ENCODE measurements at places on chromosomes 13 and 19.
A peak's percentile ranks its signal among the peaks of the same experiment; 100 is the strongest.

DNA sequence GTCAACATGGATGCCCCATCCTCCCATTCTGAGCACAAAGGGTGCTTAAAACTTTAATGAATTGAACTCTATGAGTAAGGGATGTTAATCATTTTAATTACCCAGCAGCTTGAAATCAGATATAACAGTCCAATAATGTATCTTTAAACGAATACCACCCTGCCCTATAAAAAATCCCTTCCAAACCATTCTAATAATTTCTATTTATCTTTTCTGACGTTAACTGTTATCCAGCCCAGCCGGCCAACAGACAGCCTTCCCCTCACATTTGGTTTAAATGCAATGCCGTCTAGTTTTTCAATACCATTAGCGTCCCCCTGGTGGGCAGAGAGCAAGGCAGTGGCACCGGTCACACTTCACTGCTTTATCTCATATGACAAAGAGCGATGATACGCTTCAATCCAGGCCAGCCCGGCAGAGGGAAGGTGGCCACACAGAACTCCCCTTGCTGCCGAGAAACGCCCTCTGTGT, 402.2 kb upstream of the ZNF507 start:
- no peak for DNase-seq

DNA sequence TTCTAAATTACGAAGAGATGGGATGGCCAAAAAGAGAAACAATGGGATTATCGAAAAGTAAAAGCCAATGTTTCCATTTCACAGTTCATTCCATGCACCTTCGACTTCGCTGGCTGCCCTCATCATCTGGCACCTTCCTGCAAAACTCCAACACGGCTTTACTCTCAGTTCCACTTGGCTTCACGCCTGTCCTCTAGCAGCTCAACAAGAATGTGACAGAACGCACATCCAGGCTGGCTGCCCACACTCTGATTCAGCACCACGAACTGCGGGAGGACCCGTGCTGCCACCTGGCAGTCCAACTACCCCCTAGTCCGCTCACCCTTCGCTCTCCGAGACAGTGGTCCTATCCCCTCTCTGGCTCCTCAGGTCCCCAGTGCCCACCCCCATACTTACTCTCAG, 11.7 kb downstream of the ATP7B start:
- DNase-seq, result no peak

GRCh38 chr13:51674276-51674675, 90.0 kb downstream of the WDFY2 start:
- DNase-seq, result no peak

DNA sequence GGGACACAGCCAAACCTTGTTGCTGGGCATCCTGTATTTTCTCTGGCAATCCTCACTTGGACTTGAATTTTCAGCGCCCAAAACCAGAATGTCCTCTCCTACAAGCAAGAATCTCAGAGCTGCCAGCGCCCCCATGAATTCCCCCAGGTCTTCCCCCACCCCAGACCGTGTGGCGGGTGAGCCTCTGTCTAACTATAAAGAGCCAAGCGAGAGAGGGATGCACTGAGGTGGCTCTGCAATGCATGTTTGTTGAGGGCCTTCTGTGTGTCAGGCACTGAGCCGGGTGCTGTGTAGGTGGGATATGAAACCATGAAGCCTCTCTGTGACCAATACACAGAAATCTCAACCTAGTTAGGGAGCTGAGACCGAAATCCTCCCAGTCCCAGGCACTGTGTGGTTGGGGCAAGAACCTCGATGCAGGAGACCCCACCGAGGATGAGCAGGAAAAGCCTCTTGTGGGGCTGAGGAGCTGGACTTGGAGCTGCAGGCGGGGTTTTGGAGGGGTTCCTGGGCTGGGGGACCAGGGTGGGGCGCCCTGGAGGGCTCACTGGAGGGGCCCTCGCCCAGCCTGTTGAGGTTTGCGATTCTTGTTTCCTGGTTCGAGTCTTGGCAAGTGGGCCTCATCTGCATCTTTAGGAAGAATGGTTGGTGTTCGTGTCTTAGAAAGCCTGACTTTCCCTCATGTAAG, 12.4 kb upstream of the PROZ start:
- no peak for DNase-seq

DNA sequence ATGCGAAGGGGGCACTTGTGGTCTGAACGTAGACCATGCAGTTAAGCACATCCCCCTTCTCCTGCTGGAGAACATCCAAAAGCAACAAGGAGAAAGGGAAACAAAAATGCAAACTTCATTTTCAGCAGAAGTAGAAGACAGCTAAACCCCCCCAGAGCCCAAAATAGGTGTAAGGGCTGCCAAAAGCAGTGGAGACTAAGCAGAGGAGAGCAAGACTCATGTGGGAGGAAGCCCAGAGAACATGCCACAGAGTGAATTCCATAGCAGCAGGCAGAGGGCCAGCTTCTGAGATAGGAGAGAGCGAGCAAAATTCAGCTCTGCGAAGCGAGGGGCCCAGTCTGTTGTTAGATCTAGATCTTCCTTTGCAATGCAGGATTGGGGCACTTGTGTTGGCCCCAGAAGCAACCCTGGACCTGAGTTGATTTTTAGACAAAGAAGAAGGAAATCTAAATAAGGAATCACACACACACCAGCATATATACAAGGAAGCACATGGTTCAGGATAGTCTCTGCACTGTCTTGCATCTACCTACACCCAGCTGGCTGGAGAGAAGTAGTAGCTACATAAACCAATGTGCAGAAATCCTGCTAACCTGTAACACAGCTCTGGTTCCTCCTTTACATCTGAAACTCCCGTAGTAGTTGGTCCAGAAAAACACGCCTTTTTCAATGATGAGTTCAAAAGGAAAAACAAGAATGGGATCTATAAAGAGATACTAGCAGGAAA, 199.6 kb downstream of the SPRY2 start:
- no peak for DNase-seq

DNA sequence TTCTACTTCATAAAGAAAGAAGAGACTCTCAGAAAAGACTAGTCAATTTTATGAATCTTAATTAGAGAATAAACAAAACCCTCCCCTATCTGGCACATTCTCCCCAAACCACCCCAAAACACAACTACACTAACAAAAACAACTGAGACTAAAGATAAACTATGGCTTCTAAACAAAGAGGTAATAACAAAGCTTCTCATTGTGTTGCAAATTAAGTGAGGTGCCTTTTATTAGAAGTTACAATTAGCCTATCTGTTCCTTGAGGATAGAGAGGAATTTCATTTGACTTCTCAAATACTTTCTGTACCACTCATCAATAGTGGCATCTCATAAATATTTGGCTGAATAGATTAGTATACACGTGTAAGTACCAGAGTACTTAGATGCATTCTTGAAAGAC, 1196.2 kb downstream of the PCDH9 start:
- no peak for DNase-seq

- DNase-seq, result no peak
Observed at GRCh38 chr19:1860042-1860775, 3.2 kb downstream of the KLF16 start.

DNA sequence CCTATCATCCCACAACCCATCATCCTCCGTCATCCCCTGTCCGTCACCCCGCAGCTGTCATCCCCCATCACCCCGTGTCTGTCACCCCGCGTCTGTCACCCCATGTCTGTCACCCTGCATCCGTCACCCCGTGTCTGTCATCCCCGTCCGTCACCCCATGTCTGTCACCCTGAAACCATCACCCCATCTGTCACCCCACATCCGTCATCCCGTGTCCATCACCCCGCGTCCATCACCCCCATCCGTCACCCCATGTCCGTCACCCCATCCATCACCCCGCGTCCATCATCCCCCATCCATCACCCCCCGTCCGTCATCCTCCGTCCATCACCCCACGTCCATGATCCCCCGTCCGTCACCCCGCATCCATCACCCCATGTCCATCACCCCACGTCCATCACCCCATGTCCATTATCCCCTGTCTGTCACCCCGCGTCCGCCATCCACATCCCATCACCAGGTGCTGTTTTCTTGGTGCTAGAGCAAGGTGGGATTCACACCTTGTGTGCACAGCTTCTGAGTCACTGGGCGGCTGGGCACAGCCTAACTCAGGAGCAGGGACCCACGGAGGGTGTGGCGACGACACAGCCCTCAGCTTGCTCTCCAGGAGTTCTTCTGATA, 24.2 kb downstream of the RASA3 start:
- DNase-seq, result no peak

GRCh38 chr19:47049307-47049700, 880 bp upstream of the TMEM160 start:
- peak; percentile 83 for DNase-seq

GRCh38 chr13:88925954-88926353, 1254.8 kb downstream of the SLITRK5 start:
- DNase-seq, result no peak

- no peak for DNase-seq
Observed at GRCh38 chr13:100443998-100444328, 144.6 kb downstream of the GGACT start.

DNA sequence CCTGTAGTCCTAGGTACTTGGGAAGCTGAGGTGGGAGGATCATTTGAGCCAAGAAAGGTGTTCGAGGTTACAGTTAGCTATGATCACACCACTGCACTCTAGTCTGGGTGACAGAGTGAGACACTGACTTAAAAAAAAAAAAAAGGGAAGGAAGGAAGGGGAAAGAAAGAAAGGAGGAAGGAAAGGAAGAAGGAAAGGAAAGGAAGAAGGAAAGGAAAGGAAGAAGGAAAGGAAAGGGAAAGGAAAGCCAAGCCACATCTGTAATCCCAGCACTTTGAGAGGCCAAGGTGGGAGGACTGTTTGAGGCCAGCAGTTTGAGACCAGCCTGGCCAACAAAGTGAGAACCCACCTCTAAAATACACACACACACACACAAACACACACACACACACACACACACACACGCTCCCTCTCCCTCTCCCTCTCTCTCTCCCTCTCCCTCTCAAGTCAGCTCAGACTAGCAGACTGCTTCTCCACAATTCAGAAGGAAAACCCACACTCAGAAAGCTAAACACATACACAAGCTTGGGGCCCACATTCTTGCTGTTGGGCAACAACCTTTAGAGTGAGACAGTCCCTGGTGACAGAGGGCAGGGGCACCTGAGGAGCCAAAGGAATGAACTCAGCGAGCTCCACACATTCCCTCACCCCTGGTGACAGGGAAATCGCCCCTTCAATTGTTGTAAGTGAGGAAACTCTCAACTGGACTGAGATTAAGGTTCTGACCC, 2.7 kb downstream of the ZNF709 start:
- no peak for DNase-seq

GRCh38 chr13:84651288-84651687, 769.0 kb upstream of the SLITRK1 start:
- peak; percentile 45 for DNase-seq

GRCh38 chr13:99760456-99760855, 211.1 kb downstream of the ZIC5 start:
- no peak for DNase-seq

DNA sequence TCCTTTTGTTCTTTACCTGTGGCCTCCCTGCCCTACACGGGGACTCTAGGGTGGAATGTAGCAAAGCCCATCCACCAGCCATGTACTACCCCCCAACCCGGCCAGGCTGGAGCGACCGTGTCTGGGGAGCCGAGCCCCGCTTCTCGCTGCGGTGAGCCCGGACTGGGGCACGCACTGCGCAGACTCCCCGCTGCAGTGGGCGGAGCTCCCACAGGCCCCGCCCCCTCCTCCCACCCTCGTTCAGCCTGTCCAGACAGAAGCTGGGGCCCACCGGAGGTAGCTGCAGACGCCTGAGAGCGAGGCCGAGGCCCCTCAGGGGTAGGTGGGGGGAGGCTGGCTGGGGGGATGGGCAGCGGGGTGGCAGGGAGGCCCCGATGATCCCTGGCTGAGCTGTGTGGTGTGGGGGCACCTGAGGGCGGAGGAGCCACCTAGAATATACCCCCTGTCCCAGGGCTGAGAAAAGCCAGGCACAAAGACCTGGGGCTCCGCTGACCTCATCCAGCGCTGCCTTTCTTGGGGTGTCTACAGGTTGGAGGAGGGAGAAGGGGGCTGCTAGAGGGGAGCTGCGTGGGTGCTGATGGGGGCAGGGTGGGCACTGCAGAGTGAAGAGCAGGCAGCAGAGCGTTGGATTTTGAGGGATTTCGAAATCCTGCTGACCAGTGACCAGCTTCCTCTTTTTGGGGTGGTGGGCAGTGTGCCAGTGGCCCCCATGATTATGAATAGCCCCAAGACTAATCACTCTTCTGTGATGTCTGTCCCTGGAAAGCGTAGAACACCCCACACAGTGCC, 17.3 kb downstream of the PLD3 start:
- peak; percentile 70 for DNase-seq

GRCh38 chr13:44904967-44905366, 84.3 kb downstream of the NUFIP1 start:
- DNase-seq, result peak; percentile 85

GRCh38 chr13:34151885-34152284, 333.9 kb downstream of the RFC3 start:
- no peak for DNase-seq

DNA sequence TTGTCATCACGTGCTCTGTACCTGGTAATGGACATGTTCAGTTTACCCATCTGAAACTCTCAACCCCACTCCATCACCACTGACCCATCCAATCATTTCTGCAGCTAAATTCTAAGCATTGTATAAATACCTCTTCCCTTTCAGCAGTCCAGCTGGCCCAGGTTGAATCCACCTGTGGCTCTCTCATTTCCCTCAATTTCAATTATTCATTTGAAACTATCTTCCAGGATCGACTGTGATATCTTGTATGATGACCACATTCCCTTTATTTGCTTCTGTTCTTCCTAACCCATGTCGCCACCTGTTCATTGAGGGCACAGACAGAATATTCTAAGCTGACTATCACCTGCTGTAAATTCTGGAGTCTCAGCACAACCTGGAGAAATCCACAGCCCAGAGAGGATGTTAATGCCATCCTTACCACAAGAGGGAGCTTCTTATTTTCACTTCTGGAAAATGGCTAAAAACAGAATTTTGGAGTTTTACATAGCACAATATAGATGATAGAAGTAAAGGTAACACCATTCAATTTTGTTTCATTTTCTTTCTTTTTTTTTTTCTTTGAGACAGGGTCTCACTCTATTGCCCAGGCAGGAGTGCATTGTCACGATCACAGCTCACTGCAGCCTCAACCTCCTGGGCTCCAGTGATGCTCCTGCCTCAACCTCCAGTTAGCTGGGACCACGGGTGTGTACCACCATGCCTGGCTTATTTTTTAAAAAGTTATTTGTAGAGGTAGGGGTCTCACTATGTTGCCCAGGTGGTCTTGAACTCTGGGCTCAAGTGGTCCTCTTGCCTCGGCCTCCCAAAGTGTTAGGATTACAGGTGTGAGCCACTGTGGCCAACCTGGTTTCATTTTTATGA, 38.6 kb downstream of the ZNF823 start:
- peak; percentile 6 for DNase-seq

DNA sequence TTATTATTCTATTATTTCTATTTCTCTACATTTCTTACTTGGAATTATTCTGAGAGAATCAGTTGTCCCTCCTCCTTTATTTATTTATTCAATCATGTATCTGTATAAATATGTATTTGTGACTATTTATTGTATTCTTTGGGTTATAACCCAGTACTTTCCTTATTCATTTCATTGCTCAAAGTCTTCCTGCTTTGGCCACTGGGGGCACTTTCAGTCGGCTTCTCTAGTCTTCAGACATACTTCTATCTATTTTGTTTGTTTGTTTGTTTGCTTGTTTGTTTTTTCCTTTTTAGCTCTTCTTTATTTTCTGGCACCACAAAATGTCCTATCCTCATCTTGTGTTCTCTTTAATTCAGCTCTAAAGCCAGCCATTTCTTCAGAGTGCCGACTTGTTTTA, 260.4 kb downstream of the NALCN start:
- no peak for DNase-seq
